ENCODE measurements at places on chromosomes 12 and 14. TPM values are rescaled to one million over a fixed set of nuclear protein-coding genes. Genes with fewer than 3 reads are reported as not detected.
A peak's percentile ranks its signal among the peaks of the same experiment; 100 is the strongest.

GRCh38 chr12:111766608-111767361, at the start of gene ALDH2:
Gene ALDH2 (plus strand): TSS chr12:111766933. CDS start chr12:111766983, 50 bp downstream.
- H3K27me3 ChIP-seq: no peaks in the 10 kb centered on the region
- peaks cover 21% of the 10 kb centered on the region for H3K4me1 ChIP-seq
- H3K36me3 ChIP-seq: no peaks in the 10 kb centered on the region

GRCh38 chr12:6396031-6396430, 12.1 kb downstream of the LTBR start:
- no peak overlapping the region for H3K27ac ChIP-seq
- H3K4me3 ChIP-seq: no peak overlapping the region
- H3K27me3 ChIP-seq: no peaks in the 10 kb centered on the region
- peaks cover 35% of the 10 kb centered on the region for H3K36me3 ChIP-seq
- DNase-seq: no peak
- H3K4me1 ChIP-seq: peaks cover 11% of the 10 kb centered on the region

GRCh38 chr14:104931771-104932675, 7.3 kb downstream of the PLD4 start:
- DNase-seq: peak; percentile 19
- H3K27ac ChIP-seq: no peak overlapping the region
- H3K36me3 ChIP-seq: no peaks in the 10 kb centered on the region
- H3K4me1 ChIP-seq: peaks cover 8% of the 10 kb centered on the region
- peaks cover 4% of the 10 kb centered on the region for H3K27me3 ChIP-seq
- H3K4me3 ChIP-seq: peak overlapping the region; percentile 48

GRCh38 chr12:116962197-116962596, 51.4 kb downstream of the FBXW8 start:
- no peak overlapping the region for H3K27ac ChIP-seq
- no peak for DNase-seq
- H3K36me3 ChIP-seq: no peaks in the 10 kb centered on the region
- H3K4me1 ChIP-seq: no peaks in the 10 kb centered on the region
- H3K27me3 ChIP-seq: no peaks in the 10 kb centered on the region

DNA sequence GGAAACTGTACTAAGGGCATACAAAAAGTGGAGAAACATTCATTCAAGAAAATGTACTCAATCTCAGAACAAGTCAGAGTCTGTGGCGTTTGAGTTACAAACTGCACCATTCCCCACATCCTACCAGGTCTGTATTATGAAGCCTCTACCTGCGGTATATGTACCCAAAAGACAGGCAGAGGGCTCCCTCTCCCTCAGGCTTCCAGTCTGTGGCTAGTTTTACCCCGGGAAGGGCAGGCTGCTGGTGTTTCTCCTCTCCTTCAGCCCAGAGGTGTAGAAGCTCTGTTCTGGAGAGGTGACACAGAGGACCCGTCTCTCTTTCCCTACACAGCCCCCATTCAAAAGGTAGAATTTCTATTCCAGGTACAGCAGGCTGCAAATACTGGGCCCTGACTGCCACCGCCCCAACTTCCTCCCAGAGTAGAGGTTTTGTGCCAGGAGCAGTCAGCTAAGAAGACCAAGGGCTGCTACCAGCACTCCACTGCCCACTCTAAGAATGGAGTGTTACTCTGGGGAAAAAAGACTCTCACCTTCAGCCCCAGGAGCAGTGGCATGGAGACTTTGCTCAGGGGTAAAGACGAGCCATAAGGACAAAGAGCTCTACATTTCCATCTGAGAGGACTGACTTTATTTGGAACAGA, 39.4 kb downstream of the PARP11 start:
- no peak overlapping the region for H3K27ac ChIP-seq
- no peaks in the 10 kb centered on the region for H3K36me3 ChIP-seq
- DNase-seq: no peak

The MMP14 gene
- total RNA-seq: 225 TPM

The PROX2 gene
- not detected for total RNA-seq

GRCh38 chr14:85764822-85765221, 234.9 kb downstream of the FLRT2 start:
- no peak for DNase-seq
- H3K27ac ChIP-seq: peak overlapping the region; percentile 19
- H3K4me1 ChIP-seq: no peaks in the 10 kb centered on the region
- H3K4me3 ChIP-seq: no peak overlapping the region
- no peaks in the 10 kb centered on the region for H3K36me3 ChIP-seq
- no peaks in the 10 kb centered on the region for H3K27me3 ChIP-seq

DNA sequence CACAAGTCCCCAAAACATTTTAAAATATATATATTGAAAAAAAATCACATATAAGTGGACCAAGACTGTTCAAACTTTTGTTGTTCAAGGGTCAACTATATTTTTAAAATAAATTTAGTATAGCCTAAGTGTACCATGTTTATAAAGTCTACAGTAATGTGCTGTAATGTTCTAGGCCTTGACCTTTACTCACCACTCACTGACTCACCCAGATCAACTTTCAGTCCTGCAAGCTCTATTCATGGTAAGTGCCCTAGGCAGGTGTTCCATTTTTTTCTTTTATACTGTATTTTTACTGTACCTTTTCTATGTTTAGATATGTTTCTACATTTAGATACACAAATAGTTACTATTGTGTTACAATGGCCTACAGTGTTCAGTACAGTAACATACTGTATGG, 23.4 kb upstream of the TMTC1 start:
- H3K4me1 ChIP-seq: no peaks in the 10 kb centered on the region
- no peaks in the 10 kb centered on the region for H3K27me3 ChIP-seq
- DNase-seq: no peak
- H3K27ac ChIP-seq: no peak overlapping the region
- no peak overlapping the region for H3K4me3 ChIP-seq
- H3K36me3 ChIP-seq: no peaks in the 10 kb centered on the region

GRCh38 chr14:40133463-40133862, 701.2 kb upstream of the FBXO33 start:
- no peaks in the 10 kb centered on the region for H3K4me1 ChIP-seq
- H3K36me3 ChIP-seq: no peaks in the 10 kb centered on the region
- no peak overlapping the region for H3K27ac ChIP-seq
- no peaks in the 10 kb centered on the region for H3K27me3 ChIP-seq
- DNase-seq: no peak
- no peak overlapping the region for H3K4me3 ChIP-seq

DNA sequence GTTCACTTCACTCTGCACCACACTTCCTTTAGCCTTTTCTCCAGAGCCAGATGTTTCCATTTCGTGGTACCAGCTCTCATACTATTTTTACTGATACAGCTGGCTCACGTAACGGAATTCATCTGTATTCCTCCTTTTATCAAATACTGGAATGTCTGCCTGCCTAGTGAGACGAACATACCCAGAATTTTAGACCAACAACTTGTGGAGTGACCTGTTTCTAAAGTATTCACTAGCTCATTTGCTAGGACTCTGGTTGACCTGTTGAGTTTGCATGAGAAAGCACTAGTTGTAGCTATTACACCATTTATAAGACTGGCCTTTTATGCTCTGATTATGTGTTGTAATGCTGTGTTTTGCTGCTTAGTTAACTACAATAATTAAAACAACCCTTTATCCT, 22.6 kb downstream of the KCNA5 start:
- no peak overlapping the region for H3K27ac ChIP-seq
- no peaks in the 10 kb centered on the region for H3K36me3 ChIP-seq
- no peaks in the 10 kb centered on the region for H3K27me3 ChIP-seq
- no peaks in the 10 kb centered on the region for H3K4me1 ChIP-seq
- H3K4me3 ChIP-seq: no peak overlapping the region

The OAS2 gene
- total RNA-seq: 35.3 TPM

GRCh38 chr12:3636328-3636727, 116.6 kb downstream of the CRACR2A start:
- no peaks in the 10 kb centered on the region for H3K27me3 ChIP-seq
- H3K27ac ChIP-seq: no peak overlapping the region
- no peaks in the 10 kb centered on the region for H3K4me1 ChIP-seq

The LMNTD1 gene
- 1.7 TPM for total RNA-seq

DNA sequence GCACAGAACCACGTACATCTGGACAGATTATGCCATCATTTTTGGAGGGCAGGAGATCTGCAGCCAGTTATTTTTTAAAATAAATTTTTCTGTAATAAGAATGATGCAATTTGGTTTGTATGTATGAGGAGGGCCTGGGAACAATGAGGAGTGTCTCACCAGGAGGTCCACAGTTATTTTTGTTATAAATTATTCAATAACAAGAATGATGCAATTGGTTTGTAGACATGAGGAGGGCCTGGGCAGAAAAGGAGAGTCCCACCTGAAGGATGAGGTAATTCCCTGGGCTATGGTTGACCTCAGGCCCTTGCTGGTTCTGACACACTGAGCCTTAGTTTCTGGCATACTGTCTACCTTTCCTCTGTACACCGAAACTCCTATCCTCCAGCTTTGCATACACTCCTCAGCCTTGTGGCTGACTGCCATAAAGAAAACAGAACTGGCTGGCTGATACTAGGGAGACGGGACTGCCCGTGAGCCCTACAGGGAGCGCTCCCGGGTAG, 9.0 kb upstream of the DCD start:
- H3K4me1 ChIP-seq: no peaks in the 10 kb centered on the region
- H3K4me3 ChIP-seq: no peak overlapping the region
- H3K36me3 ChIP-seq: no peaks in the 10 kb centered on the region

DNA sequence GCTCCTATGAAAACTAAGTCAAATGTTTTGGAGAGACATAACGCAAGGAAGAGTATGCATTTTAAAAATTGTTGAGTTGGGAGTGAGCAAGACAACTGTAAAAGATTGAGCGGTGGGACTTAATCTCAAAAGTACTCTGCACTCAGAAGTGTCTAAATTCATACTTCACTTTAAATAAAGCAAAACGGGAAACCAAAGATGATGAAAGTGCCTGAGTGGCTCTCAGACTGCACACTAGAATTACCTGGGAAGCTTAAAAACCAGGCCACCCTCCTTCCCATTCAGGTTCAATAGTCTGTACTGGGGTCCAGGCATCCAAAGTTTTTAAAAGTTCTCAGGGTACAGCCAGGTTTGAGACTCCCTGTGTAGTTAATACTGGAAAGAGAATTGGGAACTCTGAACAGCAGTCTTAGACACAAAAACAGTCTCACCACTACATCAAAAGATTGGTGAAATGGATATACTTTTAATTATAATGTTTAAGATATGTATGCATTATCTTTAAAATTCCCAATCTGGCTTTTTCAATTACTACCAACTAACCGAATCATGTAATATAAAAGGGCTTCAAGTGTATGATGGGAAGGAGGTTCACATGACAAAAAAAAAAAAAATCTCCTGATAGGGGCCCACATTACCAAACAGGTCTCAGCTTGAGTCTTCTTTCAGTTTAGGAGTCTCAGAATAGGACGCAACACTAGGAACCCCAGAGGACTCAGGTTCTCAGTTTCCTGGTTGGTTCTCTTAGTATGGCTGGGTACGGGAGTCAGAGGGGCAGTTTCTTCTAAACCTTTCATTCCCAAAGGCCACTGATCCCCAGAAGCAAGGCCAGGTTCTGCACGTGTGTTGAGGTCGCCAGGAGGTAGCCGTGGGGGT, 1.0 kb downstream of the HOMEZ start:
- H3K4me3 ChIP-seq: peak overlapping the region; percentile 83
- peak overlapping the region; percentile 92 for H3K27ac ChIP-seq
- peaks cover 4% of the 10 kb centered on the region for H3K4me1 ChIP-seq
- DNase-seq: no peak

GRCh38 chr14:23365732-23366425, 907 bp upstream of the EFS start:
- peak overlapping the region; percentile 69 for H3K27ac ChIP-seq
- no peaks in the 10 kb centered on the region for H3K36me3 ChIP-seq
- peak; percentile 61 for DNase-seq
- H3K4me3 ChIP-seq: peak overlapping the region; percentile 48

The CISTR gene
- not detected for total RNA-seq

The SLC10A1 gene
- total RNA-seq: not detected

The NEUROD4 gene
- not detected for total RNA-seq

DNA sequence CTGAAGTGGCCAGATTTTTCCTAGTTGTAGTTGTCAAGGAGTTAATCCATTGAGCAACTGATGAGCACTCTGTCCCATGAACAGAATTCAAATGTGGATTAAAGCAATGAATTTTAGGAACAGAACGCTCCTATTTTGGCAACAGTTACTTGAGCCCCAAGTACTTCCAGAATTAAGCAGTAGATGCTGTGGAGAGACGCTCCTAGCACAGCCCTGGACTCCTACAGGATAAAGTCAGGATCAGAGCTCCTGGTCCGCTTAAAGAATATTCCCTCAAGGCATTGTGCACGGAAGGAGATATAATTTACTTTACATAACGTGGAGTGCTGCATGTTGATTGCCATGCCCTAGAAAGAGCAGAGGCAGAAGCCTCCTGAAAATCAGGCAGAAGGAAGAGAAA, 53.4 kb downstream of the FLRT2 start:
- no peaks in the 10 kb centered on the region for H3K36me3 ChIP-seq
- no peak overlapping the region for H3K4me3 ChIP-seq
- no peaks in the 10 kb centered on the region for H3K4me1 ChIP-seq
- H3K27me3 ChIP-seq: no peaks in the 10 kb centered on the region
- no peak for DNase-seq

The RHEBL1 gene
- total RNA-seq: 0.71 TPM

DNA sequence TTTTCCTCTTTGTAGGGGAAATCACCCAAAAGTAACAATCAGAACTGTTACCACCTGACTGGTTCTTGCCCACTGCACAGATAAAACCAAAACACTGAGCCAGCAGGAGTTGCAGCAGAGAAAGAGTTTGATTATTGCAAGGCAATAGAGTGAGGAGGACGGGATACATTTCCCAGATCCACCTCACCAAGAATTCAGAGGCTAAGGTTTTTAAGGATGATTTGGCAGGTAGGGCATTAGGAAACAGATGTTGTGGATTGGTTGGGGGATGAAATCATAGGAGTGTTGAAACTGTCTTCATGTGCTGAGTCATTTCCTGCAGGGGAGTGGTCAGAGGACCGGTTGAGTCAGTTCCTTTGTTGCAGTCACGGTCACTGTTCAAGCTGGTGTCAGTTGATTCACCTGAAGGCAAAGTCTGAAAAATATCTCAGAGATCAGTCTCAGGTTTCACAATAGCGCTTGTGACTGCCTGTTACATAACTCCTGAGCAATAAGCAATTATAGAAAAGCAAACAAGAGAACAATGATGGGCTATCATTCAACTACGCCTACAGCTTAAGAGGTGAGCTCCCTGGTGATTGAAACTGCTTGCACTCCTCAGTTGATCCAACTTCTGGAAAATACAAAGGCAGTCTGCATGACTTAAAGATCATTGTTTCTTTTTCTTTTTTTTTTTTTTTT, 20.3 kb upstream of the AMN1 start:
- no peaks in the 10 kb centered on the region for H3K27me3 ChIP-seq
- H3K4me1 ChIP-seq: peaks cover 20% of the 10 kb centered on the region
- H3K36me3 ChIP-seq: no peaks in the 10 kb centered on the region
- H3K4me3 ChIP-seq: no peak overlapping the region
- DNase-seq: no peak

The TAS2R42 gene
- not detected for total RNA-seq

The KRT72 gene
- not detected for total RNA-seq

DNA sequence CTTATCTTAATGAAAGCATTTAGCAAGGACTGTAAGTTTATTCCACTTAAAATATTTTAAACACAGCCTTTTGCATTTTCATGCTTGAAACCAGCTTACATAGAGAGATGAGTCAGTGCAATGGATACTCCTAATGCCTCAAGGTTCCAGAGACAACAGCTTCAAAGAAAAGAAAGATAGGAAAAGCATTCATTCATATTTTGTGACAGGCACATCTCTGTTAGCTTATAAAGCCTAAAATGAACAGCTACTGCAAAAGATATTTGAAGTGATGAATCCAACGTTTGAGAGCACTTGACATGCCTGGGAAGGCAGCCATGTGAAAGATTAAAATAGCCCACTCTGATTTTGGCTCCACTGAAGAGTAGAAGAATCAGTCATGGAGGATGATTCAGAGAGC, 814.5 kb downstream of the RPS29 start:
- no peaks in the 10 kb centered on the region for H3K27me3 ChIP-seq
- no peak overlapping the region for H3K4me3 ChIP-seq
- H3K36me3 ChIP-seq: no peaks in the 10 kb centered on the region
- DNase-seq: no peak

The POU6F1 gene
- 12.6 TPM for total RNA-seq
